GM23248 (cell line): ENCODE measurements at places on chromosomes 12 and 14.

- DNase-seq, result no peak
Observed at GRCh38 chr14:101591121-101591520, 29.8 kb downstream of the DIO3 start.

DNA sequence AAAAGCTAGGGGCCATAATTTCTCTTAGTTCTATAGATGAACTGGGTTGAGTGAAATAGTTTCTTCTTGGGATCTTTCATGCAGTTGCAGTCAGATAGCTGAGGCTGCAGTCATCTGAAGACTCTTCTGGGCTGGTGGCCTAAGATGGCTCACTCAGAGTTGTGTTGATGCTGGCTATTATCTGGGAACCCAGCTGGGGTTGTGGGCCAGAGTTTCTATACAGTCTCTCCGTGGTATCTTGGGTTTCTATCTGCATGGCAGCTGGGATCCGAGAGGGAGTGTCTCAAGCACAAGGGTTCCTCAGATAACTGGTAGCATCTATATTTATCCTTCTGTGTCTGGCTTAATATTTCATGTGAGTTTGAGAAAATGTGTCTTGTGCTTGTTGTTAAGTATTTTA is 21.1 kb downstream of the AVPR1A start:
- no peak for DNase-seq

DNA sequence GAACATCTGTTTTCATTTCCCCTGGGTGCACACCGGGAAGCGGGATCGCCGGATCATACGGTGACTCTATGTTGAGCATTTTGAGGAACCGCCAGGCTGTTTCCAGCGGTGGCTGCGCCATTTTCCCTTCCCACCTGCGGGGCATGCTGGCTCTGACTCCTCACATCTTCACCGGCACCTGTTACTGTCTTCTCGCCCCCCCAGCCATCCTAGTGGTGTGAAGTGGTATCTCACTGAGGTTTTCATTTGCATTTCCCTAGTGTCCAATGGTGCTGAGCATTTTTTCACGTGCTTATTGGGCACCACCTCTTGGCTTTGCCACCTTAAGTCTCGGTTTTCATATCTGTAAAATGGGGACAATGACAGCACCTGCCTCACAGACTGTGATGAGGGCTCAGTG is 44.1 kb upstream of the EML1 start:
- DNase-seq, result peak; percentile 32

DNA sequence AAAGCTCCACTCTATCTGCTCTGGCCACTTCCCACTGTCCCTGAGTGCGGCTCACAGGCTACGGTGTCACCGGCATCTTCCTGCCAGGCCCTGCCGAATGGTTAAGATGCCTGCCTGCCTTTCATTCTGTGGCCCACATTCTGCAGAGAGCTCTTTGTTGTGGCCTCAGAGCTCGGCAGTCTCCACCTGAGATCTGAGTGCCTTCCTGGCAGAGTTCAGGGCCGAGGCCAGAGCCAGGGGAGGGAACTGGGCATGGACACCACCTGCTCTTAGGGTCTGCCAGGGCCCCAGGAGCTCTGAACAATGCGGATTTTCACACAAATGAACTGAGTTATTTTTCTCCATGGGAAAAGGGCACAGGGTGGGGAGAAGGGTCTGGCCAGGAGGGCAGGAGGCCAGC is 127.2 kb downstream of the RBM19 start:
- DNase-seq, result no peak

GRCh38 chr12:64400041-64400440 is 4.2 kb upstream of the XPOT start:
- peak; percentile 45 for DNase-seq

- no peak for DNase-seq
Observed at GRCh38 chr14:20419419-20419818, 6.1 kb upstream of the TEP1 start.

- no peak for DNase-seq
Observed at GRCh38 chr12:69985656-69986055, 160.6 kb downstream of the MYRFL start.

DNA sequence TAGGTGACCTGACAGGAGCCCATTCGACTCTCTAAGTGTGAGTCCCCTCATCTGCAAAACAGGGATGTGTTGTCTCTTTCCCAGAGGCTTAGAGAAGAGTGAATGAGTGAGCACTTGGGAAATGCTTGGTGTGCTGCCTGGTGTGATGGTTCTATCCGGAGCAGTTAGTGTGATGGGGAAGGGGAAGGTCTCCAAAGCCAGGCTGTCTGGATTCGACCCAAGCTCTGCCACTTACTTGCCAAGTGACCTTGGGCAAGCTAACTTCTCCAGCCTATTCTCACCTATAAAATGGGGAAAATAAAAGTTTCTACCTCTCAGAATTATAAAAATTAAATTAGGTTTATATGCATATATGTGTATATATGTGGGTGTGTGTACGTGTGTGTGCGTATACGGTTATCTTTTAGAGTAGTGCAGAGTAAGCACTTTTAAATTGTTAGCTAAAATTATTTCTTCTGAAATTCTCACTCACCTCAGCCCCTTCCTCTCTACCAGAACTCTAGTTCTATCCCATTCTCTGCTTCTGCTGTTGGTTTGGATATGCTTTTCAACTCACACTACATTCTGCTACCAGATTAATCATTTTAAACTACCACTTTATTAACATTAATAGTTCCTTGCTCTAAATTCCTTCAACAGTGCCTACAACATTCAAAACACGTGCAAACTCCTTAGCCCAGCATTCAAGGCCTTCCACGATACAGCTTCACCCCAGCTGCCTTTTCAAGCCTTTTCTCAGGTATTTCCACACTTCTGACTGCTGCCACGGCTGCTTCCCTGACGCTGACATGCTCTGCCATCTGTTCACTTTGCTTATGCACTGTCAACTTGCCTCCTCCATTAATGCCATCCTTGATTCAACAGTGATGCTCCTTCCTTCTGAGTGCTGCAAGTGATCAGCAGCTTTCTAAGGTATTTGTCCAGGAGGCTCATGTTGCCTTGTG is 55.3 kb downstream of the DICER1 start:
- no peak for DNase-seq

DNA sequence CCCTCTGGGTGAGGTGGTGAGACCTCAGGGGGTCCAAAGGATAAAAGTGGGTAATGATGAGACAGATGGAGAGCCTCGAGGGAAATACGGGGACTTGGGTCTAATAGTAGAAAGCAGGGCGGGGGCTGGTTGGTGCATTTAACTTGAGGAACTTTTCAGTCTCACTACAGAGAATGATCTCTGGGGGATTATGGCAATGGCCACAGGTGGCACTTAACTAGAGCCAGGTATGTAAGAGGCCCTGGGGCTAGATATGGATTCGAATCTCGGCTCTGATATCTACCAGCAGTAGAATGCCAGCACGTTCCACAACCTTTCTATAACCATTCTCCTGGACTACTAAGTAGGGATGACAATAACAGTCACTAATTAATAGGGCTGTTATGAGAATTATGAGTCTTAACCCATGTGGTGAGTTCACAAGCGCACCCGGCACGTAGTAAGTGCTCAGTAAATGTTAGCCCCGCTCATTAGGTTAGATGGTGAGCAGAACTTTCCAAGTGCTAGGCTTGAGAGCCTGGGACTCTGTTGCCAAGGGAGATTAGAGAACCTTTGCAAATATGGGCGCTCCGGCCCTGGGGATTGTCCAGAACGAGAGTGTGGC is 888 bp upstream of the PLXNC1 start:
- DNase-seq, result no peak

- peak; percentile 14 for DNase-seq
Observed at GRCh38 chr12:113862590-113863454, 103.3 kb downstream of the RBM19 start.

GRCh38 chr12:46050805-46051204 is 60.4 kb upstream of the SCAF11 start:
- no peak for DNase-seq

- DNase-seq, result peak; percentile 48
Observed at GRCh38 chr12:132393991-132394949, 64.9 kb upstream of the GALNT9 start.

DNA sequence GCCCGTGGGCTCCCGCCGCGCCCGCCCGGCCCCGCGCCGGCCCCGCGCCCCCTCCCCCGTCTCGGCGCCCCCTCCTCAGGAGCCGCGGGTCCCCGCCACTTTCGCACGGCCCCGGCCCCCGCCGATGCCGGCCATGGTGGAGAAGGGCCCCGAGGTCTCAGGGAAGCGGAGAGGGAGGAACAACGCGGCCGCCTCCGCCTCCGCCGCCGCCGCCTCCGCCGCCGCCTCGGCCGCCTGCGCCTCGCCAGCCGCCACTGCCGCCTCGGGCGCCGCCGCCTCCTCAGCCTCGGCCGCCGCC is 263 bp downstream of the RCOR1 start:
- no peak for DNase-seq

DNA sequence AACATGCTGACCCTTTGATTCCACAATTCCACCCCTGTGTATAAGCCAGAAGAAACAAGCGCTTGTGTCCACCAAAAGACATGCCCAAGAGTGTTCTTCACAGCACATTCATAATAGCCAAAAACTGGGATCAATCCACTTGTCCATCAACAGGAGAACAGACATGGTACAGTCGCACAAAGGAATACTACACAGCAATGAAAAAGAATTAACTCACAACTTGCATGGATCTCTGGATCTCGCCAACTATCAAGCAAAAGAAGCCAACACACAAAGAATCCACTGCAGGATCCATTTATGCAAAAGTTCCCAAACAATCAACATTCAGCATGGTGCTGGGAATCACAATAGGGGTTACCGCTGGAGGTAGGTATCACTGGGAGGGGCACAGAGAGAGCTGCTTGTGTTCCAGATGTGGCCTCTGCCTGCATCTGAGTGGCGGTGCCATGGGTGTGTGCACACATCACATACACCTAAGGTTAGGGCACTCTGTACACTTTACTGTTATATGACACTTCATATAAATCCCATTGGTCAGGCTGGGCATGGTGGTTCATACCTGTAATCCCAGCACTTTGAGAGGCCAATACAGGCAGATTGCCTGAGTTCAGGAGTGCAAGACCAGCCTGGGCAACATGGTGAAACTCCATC is 30.9 kb downstream of the CLMN start:
- no peak for DNase-seq

DNA sequence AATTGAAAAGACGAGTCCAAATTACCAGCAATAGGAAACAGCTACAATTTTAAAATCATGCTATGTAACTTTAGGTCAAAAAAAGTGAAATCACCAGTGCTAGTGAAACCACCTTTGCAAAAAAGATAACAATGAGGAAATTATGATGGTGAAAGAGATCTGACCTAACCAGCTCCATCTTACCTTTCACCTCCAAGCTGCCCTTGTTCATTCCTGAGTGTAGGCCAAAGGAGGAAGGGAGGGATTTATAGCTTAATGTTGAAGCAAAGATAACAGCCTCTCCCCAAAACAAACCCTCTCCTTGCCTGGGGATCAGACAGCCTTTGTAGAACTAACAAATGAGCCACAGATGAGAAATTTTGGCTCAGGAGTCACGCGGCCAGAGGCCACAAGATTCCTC is 83.2 kb upstream of the EIF5 start:
- no peak for DNase-seq

DNA sequence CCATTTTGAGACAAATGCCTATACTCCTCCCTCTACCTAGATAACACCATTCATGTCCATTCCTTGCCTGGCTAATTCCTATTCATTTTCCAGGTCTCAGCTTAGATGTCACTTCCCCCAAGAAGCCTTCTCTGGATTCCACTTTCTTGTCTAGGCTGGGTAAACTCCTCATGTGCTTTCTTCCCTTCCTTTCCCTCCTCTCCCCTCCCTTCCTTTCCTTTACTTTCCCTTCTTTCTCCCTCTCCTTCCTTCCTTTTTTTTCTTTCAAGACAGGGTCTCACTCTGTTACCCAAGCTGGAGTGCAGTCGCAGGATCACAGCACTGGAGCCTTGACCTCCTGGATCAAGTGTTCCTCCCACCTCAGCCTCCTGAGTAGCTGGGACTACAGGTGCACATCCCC is 3.5 kb upstream of the UTP20 start:
- DNase-seq, result no peak

DNA sequence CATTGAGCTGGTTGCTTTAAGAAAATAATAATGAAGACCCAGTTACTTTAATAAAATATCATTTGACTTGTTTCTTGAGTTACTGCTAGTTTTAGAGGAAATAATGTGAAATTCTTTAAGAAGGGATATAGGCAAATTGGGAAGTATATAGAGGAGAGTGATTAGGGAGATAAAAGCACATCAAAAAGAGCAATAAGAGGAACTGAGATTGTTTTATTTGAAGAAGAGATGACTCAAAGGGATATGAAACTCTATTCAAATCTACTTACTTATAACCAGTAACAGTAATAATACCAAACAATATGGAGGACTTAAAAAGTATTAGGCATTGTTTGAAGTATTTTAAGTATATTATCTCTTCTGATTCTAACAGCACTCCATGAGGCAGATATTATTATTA is 37.1 kb downstream of the LRRK2 start:
- DNase-seq, result no peak

DNA sequence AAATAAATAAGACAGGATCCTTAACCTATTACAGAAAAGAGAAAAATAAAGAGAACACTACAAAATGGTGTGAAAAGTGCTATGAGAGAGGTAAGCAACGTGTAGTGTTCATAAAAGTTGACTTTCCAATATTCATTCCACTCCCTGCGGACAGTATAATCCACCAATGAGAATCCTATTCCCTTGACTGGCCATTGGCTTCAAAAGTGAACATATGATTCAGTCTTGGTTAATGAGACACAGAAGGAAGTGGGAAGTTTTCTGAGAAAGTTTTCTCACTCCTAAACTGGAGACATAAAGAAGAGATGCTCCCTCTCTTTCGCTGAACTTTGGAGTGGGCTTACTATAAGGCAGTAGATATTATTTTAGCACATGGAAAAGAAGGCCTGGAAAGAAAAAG is 153.1 kb downstream of the PAWR start:
- no peak for DNase-seq

- peak; percentile 56 for DNase-seq
Observed at GRCh38 chr12:29519585-29520182, 22.2 kb upstream of the OVCH1 start.

DNA sequence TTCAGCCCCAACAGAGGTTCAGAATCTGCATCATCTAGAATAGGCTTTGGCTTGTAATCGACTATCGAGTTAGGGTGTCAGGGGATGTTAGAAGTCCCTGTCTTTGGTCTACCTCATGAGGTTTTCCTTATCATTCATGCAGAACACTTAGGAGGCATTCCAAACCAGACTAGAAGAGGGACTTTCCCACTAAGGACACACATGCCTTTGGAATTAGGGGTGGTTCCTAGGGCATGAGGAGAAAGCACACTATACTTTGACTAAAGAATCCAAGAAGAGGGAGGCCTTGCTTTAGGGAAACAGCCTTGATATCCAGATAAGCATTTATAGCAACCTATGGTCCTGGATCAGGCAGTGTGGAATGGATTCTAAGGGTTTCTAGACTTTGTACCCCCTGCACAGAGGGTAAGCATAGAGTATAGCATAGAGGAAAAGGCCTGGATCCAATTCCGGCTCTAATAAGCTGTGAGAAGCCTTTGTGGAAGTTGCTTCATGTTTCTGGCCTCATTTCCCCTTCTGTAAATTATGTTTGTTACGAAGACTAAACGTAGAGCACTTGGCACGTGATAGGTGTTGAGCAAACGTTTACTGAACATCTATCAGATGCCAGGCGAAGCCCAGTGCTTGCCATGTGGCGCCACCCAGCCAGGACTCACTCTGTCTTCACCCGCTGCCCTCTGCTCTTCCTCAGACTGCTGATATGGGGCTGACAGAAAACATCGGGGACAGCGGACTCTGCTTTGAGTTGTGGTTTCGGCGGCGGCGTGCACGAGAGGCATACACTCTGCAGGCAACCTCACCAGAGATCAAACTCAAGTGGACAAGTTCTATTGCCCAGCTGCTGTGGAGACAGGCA is 13.2 kb downstream of the ZNF219 start:
- DNase-seq, result peak; percentile 85

GRCh38 chr14:103520269-103520656 is 2.4 kb downstream of the CKB start:
- no peak for DNase-seq
